Activated naive CD4-positive, alpha-beta T cell treated with anti-CD3 and anti-CD28 coated beads, Interleukin-2, amount 50 U/mL, for 16 hours (primary cell): ENCODE measurements at places on chromosomes 5 and 9.

- DNase-seq: no peak
Observed at GRCh38 chr9:127521919-127522304, 70.6 kb downstream of the LRSAM1 start.

- DNase-seq: no peak
Observed at GRCh38 chr5:52838326-52839015, 50.8 kb downstream of the ITGA1 start.

- no peak for DNase-seq
Observed at GRCh38 chr5:106875591-106876297, 795.0 kb downstream of the EFNA5 start.

GRCh38 chr5:143025971-143026370 is 255.8 kb downstream of the ARHGAP26 start:
- no peak for DNase-seq

DNA sequence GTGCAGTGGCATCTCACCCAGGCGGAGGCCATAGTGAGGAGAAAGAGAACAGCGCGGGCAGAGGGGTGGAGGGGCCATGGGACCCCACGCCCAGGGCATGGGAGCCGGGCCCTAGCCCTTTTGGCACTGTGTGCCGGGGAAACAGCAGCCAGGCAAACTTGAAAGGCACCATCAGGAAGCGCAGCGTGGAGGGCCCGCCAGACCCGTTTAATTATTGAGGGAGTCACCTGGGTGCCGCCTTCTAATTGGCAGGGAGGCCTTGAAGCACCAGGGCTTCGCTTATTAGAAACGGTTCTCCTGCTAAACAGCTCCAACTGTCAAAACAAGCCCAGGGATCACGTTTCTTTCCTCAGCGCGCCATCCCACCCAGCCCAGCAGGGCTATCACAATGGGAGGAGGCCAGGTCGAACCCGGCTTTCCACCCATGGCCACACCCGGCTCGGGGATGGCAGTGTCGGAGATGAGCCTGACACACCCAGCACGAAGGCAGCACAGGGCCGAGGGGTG is 104.6 kb upstream of the SARDH start:
- no peak for DNase-seq

GRCh38 chr9:126985870-126986498 is 71.4 kb downstream of the RALGPS1 start:
- DNase-seq: peak; percentile 82

DNA sequence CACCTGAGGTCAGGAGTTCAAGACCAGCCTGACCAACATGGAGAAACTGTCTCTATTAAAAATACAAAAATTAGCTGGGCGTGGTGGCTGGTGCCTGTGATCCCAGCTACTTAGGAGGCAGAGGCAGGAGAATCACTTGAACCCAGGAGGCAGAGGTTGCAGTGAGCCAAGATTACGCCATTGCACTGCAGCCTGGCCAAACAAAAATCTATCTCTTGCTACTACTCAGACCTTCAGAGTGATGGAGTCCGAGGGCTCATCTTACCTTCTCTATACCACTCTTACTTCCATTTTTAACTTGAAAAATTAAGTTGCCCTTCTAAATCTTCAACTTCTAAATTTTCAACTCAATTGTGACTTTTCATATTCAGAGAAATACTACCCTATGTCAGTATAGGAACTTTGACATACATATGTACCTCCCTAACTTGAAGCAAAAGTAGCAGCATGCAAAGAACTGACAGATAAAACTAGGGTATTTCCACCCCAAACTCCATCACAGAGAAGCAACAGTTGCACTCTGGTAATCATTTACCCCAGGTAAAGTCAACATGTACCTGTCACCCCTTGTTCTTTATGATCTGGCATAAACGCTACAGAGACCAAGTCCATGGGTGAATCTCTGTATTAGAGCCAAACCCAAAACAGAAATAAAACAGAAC is 11.4 kb downstream of the ZFAND5 start:
- no peak for DNase-seq

- no peak for DNase-seq
Observed at GRCh38 chr5:42301349-42301748, 121.9 kb upstream of the GHR start.

DNA sequence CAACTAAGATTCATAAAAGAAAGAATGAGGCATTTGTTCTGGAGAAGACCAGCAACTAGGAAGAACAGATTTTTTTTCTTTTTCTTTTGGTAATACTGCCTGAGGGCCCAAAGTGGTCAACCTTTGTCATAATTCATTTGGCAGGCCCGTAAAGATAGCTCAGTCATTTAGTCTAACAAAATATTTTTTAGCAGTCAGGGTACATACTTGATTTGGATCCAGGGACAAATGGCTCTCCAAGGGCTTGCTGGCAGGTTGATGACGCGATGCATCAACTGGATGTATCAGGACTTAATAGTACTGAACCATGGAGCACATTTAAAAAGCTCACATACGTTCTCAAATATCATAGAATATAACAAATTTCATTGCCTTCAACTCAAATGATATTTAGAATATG is 203.4 kb upstream of the ZNF608 start:
- DNase-seq: no peak

DNA sequence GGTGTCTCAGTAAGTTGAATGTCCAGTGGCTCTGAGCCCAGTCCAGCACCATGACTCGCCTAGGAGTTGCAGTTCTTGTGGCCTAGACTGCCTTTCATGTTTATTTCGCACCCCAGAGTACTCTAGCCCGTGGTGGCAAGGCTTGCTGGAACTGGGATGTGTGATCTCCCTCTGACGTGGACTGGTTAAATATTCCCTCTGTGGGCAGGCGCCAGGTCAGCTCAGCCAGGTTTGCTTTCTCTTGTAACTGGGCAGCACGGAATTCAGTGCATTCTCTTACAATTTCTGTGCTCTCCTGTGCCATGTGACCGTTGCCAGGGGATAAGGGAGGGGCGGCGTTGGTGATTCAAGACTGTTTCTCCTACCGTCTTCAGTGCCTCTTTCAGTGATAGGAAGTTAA is 270.8 kb downstream of the KDM4C start:
- DNase-seq: no peak

DNA sequence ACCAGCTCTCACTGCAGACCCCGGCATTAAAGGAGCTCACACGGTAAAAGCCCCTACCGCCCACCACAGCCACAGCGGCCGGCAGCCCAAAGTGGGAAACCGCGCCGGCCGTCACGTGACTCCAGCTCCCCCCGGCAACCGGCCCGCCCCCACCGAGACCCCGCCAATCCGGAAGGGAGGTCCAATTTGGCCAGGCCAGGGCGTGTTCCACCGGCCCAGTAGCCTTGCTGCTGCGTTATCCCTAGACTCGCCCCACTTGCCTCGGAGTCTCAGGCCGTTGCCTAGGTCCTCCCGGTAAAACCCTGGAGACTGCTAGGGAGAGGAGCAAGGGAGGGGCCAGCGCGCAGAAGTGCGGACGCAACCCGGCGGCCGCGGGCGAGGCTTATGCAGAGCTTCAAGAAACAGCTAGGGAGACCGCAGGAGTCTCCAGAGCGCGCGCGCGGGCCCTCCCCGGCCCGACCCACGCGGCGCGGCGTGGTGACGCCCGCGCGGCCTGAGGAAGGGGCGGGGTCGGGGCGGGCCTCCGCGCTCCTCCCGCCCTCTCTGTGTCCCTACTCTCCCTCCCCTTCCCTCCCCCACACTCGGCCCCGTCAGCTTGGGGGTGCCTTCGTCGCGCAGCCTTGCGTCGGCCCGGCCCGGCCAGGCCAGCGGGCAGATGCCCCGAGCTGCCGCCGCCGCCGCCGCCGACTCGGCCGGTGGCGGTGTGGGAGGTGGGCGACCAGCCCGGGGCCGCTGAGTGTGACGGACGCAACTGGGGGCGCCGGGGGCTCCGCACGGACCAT is at the start of gene RIC1:
Gene RIC1, plus strand, starts transcription at position 578 of the 782 bp plus-strand sequence. Its CDS starts 203 bp downstream, at position 781.
- DNase-seq: peak; percentile 89

- DNase-seq: no peak
Observed at GRCh38 chr5:173099461-173099860, 43.3 kb downstream of the CREBRF start.

DNA sequence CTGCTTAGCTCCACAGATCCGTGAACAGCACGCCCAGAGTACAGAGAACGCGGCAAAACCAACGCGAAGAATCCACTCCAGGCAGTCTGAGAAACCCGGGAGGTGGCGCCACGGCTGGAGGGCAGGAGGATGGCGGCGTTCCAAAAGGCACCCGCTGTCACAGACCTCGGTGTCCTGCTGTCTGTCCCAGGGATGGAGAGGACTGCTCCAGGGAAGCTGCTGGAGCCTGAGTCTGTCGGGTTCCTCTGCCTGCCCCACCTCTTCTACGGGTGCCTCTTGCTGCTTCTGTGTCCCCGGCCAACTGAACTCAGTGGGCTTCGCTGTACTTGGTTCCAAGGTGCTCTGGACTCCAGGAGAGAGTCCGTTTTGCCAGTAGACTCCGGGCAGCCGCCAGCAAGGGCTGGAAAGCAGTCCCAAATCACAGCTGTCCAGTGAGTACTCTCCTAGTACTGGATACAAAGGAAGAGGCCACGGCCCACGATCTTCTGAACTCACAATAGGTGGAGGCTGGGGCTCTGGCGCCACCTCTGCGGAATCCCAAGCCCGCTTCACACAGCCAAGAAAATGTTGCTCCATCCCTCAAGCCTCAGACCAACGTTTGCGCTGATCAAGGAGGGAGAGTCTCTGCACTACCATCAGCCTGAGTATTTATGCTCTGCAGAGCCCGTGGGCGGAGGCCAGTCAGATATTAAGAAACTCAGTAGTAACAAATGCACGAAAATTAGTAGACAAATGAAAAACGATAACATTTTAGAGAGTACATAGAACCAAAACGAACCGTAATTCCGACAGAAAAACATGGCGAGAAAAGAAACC is 440 bp downstream of the ANXA2R start:
- DNase-seq: peak; percentile 69

DNA sequence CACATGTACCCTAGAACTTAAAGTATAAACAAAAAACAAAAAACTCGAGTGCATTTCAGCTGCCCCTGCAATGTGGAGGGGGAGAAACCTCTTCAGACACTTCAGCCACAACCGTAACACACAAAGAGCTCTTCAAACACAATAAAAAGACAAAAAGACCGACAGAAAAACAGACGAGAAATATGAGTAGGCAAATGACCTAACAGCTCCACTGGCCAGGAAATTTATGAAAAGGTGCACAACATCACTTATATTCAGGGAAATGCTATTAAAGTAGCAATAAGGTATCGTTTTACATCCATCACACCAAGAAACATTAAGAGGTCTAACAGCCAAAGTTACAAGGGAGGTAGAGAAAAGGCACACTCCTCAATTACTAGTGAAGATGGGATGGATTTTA is 6.2 kb downstream of the ZBED3 start:
- no peak for DNase-seq

DNA sequence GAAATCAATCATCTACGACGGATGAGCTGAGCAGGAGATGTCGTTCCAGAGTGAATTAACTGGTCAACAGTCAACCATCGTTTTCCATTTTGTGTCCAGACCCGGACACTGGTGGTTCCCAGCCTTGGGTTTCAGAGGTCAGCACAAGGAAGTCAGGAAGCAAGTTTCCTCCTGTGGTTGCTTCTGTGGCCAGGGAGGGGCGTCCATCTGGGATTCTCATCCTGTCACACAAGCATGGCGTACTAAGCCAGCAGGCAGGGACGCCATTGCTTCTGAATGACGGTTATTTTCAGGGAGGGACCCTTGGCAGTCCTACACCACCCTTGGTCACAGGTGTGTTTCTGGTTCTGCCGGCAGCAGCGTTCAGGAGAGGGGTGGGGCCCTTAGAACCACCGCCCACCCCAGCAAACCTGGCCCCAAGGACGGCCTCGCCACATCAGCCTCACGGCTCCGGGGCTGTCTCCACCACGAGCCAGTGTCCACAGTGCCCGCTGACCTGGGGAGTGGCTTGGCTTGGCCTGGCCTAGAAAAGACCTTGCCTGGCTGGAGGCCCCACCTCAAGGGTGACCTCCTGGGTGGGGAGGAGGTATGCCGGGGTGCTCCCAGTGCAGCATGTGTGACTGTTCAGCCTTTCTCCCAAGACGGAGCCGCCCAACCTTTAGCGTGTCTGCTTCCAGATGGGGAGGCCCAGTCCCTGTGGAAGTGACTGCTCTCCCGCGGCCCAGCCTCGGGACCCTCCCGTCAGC is 25.2 kb downstream of the NDUFS6 start:
- DNase-seq: no peak

- DNase-seq: no peak
Observed at GRCh38 chr5:55538661-55539060, 3.9 kb upstream of the PLPP1 start.

DNA sequence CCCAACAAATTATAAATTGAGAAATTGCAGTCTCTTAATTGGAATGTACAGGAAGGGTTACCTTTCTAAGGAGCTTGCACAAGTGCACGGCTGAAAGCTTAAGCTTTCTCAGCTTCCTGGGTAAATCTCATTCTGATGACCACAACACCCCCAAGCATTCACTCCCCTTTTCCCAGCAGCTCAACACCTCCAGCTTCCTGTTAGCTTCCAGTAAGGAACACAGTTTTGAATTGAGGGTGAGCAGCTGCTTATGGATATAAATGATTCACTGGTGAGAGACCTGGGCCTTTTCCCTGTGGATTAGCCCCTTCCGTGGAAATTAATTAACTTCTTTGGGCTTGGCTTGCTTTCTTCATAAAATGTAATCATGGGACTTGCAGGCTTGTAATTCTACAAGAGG is 101.2 kb downstream of the SLC28A3 start:
- no peak for DNase-seq

GRCh38 chr9:114861922-114862605 is 56.2 kb upstream of the TNFSF15 start:
- DNase-seq: no peak

DNA sequence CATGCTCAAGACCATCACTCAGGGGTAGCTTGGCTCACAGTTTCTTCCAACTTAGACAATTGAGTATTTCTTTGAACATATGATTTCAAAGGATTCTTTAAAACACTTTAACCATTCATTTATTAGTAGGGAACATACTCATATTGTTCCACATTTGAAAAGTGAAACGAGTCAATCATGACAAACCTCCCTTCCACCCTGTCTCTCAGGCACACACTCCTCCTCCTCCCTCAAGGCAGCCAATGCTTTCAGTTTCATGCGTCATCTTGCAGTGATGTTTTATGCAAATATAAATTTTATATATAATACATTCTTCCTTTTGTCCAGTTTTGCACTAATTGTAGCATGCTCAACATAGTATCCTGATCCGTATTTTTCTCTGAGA is 126.0 kb upstream of the BOD1 start:
- DNase-seq: no peak

DNA sequence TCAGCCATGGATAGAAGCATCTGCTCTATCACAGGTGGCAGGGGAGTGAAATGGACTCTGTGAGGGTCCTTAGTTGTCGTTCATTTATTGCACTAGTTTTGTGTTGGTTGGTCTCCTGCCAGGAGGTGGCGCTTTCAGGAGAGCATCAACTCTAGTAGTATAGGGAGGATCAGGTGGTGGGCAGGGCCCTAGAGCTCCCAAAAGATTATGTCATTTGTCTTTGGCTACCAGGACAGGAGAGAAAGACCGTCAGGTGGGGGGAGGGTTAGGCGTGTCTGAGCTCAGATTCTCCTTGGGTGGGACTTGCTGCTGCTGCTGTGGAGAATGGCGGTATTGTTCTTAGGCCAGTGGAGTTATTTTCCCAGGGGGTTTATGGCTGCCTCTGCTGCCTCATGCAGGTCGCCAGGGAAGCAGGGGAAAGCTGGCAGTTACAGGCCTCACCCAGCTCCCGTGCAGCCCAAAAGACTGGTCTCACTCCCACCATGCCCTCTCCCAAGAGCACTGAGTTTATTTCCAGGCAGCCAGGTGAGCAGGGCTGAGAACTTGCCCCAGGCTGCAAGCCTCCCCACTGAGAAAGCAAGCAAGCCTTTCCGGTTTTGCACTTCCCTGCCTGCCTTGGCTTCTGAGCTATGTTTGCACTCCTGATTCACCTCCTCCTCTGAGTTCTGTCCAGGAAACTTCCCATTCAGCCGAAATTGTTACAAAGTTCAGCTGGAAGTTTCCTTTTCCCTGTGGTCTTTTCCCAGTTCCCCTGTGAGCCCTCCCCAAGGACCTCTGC is 317.3 kb downstream of the TAF11L14 start:
- no peak for DNase-seq
